ENCODE measurements at places on chromosomes 11 and 22.

DNA sequence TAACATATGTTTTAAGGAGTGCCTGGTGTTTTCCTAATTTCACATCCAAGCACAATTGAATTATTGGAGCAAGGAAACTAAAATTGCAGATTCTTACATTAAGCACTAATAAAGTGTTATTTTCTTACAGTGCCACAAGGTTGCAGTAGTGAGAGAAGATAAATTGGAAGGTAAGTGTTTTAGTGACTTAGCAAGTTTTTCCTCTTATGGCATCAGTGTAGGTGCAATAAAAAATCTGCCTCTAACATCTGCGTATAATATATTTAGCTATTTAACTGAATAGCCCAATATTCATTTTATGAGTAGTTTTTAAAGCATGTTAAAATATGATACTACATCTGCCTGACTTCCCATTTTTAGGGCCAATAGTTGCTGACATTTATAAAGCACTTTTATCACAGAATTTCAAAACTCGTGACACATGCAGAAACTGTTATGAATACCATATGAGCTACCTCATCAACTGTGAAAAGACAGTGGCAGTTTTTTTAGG lies 19.0 kb downstream of the POLD3 start:
- DNase-seq = no peak

GRCh38 chr11:14551380-14551779 lies 31.2 kb upstream of the PSMA1 start:
- no peak for DNase-seq

DNA sequence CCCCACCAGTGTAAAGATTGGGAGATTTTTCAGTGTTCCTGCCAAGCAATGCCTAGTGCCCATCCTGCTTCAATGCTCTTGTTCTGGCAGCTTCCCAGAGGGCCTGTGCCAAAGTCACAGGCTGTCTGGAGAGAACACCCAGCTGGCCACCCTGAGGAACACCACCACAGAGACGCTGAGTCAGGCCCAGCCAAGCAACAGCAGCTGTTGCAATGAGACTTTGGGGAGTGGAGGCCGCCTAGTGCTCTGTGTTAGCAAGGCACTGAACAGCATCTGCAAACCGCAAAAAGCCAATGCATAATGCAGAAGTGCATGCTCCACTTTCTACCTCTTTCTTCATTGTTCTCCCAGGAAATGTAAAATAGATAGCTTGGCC lies 168.1 kb downstream of the NXPE2 start:
- DNase-seq = no peak

GRCh38 chr22:35561796-35562526 lies 21.3 kb downstream of the RASD2 start:
- no peak for DNase-seq

DNA sequence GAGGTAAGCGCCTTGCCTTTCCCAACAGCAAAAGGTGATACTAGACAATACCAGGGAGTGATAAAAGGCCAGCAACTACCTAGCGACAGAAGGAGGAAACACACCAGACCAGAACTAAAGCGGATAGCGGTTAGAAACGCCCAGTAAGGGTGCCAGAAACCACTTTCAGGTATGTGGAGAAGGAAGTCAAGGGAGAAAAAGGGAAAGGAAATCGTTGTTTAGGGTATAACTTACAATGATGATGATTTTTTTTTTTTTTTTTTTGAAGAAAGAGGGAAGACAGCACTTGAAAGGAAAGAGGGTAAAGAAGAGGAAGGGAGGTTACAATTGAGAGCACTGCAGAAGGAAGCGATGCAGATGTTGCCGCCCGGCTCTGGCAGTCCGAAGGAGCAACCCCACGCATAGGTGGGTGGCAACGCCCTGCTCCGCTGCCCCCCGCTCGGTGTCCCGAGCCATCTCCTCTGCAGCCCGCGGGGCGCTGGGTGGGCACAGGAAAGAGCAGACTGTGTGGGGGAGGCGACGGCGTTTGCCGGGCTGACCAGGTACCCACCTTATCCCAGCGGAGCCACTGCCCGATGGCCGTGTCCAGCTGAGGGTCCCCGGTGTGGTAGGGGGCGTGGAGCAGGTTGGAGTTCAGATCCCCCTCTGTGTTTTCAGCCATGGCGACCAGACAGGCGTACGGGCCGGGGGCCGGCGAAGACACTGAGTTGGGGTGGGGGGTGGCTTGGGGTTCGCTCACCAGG lies 561 bp downstream of the PGM2L1 start:
- DNase-seq = no peak

DNA sequence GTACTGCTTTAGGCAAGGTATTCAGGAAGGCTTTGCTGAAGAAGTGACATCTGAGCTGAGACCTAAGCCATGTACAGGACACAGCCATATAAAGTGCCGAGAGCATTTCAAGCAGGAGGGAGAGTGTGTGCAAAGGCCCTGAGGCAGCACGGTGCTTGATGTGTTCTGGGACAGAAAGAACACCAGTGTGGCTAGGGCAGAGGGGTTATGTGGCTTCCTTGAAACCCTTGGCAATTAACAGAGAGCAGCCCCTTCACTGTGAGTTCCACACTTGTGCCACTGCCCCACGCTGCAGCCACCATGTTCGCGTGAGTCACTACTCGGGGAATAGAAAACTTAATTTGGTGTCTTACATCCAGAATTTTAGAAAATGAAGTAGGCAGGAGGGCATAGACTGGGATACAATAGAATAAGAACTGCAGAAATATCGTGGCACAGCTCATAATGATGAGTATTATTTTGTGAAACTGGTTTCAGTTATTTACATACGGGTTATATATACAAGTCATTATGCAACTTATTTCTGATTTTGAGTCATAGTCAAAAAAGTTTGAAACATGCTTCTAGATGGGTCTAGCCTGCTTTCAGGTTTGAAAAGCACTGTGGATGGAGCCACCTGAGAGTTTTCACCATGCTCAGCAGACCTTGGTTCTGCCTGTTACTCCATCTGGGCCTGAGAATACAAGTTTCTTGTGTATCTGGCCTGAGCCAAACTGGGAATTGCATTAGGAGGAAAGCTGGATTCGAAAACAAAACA lies 11.8 kb downstream of the IL10RA start:
- DNase-seq = no peak

DNA sequence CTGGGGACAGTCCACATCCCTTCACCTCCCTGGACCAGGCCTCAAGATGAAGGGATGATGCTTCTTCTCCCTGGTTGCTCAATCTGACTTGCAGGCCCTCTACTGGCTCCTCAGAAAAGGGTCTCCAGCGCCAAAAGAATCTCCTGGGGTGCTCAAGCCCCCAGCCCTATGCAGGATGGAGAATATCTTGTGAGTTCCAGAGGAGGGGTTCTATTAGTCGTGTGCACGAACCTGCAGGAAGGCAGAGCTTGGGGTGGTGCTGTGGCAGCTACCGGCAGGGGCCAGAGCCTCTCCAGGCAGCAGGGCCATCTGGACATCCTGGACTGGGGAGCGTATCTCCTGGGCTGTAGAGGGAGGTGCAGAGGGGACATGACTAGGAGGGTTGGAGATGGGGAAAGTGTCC lies 1339.5 kb downstream of the BRD1 start:
- DNase-seq = no peak

GRCh38 chr22:24337894-24338645 lies 67.4 kb downstream of the SPECC1L start:
- no peak for DNase-seq

- no peak for DNase-seq
Observed at GRCh38 chr22:33202455-33202854, 144.3 kb upstream of the SYN3 start.

DNA sequence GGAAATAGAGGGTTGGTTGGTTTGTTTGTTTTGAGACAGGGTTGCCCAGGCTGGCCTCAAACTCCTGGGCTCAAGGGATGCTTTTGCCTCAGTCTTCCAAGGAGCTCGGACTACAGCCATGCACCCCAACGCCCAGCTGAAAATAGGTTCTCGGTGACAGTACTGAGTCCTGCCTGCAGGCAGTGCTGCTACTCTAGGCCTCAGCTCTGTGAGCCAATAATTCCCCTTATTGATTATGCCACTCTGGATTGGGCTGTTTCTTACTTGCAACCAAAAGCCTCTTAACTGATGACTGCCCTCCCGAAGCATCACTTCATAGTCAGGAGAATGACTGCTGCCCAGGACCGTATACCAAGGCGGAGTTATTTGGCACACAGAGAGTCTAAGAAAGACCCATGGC lies 1.2 kb upstream of the C11orf16 start:
- DNase-seq = no peak

DNA sequence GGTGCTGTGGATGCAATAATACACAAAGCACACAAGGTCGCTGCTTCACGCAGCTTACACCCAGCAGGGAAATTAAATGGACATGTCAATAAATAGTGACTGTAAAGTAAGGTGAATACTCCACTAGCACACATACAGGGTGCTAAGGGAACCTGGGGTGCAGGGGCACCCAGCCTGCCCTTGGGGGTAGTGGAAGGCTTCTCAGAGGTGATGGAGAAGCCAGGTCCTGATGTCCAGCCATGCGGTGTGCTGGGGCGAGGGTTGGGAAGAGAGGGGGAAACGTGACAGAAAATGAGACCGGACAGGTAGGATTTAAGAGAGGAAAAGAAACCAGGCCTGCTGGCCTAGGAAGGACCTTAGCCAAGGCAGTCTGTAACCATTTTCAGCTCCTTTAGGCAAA lies 200.5 kb downstream of the GRIK4 start:
- no peak for DNase-seq

DNA sequence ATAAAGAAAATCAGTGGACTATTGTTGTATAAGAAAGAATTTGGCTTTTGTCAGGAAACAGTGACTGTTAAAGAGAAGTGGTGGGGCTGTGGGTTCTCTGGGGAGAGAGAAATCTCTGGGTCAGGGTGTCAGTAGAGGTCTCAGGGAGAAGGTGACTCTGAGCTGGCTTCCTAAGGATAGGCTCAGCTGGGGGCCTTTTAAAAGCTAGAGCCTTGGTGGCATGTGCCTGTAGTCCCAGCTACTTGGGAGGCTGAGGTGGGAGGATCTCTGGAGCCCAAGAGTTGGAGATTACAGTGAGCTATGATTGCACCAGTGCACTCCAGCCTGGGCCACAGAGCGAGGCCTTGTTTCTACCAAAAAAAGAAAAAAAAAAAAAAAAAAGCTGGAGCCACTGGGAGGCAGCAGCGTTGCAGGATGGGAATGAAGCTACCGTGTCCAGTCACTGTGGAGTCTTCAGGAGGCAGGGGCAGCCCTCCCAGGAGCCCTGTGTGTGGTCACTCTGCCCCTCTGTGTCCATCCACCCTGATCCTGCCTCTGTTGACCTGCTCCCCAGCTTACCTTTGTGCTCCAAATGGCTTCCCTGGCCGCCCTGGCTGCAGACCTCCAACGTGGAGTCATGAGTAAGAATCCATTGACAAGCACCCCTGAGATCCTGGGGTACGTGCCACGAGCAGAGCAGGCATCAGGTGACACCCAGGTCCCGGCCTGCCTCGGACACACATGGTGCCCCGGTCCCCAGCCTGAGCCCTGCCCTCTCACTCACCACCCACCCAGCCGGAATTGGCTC lies 5.4 kb upstream of the MIF start:
- DNase-seq = no peak

DNA sequence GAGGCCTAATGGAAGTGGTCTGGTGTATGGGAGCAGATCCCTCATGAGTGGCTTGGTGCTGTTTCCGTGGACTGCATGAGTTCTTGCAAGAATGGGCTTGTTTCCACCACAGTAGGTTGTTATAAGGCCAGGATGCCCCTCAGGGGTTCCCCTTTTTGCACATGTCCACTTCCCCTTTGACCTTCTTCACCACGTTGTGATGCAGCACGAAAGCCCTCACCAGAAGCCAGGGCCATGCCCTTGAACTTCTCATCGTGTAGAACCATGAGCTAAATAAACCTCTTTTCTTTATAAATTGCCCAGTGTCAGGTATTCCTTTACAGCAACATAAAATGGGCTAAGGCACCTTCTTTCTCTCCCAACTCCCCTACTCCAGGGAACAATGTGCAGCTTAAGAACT lies 2.8 kb upstream of the NARS2 start:
- no peak for DNase-seq

GRCh38 chr11:60937811-60938210 lies 13.6 kb downstream of the TMEM132A start:
- no peak for DNase-seq

Measured in glomerular endothelial cell (primary cell).